ENCODE measurements at places on chromosomes 11 and 22.

DNA sequence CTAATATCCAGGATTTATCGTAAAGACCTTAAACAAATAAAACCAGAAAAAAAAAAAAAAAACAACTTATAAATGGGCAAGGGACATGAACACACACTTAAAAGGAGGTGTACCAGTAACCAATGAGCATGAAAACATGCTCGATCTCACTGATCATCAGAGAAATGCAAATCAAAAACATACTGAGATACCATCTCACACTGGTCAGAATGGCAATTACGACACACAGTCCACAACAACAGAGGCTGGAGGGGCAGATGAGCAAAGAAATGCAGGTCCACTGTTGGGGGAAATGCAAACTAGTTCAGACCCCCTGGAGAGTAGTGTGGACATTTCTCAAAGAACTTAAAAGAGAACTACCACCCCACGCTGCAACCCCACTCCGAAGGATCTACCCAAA, 13.2 kb downstream of the RGL4 start:
- DNase-seq = no peak

- DNase-seq = no peak
Measured at GRCh38 chr11:77207618-77208313, 79.7 kb downstream of the MYO7A start.

DNA sequence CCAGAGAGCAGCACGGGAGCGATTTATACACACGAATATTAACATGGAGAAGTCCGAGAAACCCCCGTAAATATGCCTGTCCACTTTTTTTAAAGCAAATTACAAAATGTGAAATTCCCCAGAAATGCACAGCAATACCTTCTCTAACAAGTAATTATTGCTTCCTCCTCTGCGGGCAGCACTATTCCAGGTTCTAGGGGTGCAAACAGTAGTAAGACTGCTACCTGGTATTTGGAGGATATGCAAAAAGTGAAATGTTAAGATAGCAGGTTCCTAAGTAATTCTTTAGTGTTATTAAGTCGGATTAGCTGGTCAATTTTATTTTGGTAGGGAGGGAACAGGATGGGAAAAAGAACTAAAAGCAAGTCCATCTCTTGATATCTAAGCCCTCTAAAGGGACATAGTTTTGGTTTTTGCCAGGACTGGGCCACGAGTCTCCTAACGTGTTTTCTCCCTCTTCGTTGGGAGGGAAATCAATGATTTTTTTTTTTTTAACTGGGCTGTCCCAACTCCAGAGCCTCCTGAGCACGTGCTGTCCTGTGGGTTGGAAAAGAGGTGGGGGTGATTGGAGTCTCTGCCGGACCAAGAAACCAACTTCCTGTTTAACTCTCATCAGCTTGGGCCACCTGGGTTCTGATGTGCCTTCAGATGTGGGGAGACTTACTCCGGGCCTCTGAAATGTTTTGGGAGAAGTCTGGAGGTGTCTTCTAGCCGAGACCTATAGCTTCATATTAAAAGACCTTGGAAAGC, 1.7 kb upstream of the XBP1 start:
- DNase-seq = peak; percentile 68

DNA sequence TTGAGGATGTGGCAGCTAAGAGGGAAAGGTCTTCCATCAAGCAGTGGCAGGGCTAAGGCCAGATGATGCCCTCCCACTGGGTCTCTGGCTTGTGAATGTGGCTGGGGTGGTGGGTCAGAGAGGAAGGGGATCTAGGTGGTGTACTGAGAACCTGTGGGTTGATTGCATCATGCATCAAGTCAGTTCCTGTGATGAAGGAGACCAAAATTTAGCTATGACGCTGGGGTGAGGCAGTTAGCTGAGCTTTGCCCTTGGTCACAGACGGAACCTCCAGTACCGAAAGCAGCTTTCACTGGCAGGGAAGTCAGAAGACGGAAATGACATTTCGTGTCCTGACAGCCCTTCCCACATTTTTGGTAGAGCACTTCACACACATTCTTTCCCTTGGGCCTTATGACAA, 20.7 kb downstream of the ATG16L2 start:
- no peak for DNase-seq

DNA sequence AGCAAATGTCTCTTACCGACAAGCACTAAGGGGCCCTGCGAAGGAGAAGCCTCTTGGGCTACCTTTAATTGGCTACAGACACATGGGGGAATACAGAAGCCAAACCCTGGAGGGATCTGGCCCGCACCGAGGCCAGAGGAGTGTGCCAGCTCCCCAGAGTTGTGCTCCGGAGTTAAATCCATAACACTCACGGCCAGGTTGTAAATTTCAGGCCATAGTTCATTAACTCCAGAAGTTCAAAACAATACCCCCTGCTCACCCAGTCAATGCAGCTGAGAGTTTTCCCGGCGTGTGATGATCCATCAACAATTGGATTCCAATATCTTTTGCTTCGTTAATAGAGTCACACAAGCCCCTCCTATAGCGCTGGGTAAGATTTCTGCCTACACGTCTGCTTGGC, 371.5 kb downstream of the NXPE2 start:
- DNase-seq = no peak

Data from KG1 (cell line).